ENCODE measurements at places on chromosomes 1 and 21.

GRCh38 chr21:41236352-41236973, 68.5 kb downstream of the BACE2 start:
- DNase-seq, result no peak

- DNase-seq, result no peak
These were observed 18.6 kb upstream of the PTPRC start for GRCh38 chr1:198620218-198620617.

DNA sequence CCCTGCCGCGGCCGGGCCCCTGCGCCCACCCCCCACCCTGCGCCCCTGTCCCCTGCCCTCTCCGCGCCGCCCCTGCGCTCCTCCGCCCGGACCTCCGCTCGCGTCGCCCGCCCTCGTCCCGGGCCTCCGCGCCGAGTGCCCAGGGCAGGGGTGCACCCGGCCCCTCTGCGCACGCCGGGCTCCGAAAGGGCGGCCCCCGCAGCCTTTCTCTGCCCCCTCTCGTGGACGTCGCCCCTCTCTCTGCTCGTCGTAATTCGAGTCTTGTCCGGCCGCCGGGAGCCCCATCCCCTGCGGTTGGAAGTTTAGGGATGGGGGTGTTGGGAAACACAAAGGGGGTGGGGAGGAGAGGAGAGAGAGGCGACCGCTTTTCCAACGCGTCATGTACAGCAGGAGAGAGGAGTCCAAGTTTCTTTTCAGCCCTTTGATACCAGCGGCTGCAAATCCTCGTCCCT, 407 bp downstream of the GALNT2 start:
- DNase-seq, result peak; percentile 22

DNA sequence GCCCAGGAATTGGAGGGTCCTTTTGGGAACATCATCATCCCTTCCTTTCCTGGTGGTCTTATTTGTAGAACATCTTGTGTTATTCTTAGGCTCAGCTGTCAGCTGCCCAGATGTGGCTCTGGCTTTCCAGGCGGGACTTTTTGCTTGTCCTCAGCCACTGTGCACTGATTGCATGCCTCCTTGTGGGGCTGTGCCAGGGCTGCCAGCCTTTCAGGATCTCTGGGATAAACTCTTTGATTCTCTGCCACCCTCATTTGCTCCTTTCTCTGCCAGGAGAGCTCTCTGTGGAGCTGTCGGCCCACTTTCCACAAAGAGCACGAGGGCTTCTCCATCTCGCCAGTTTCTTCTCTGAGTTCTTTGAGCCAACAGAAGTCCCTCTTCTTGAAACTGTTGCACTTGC, 63.1 kb downstream of the PTPRU start:
- DNase-seq, result no peak

DNA sequence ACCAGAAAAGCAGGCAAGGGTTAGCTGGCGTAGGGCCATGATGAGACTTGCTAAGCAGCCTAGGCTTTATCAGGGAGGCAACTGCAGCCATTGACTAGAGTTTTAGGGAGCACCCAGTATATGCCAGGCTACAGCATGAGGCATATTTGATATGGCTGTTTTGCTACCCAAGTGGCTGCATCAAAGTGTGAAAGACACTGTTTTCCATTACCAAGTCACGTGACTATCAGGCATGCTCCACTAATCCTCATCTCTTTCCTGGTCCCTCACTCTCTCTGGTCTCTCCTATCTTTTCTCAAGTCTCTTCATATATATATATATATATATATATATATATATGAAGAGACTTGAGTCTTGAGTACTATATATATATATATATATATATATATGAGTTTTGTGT, 206.7 kb upstream of the POU3F1 start:
- no peak for DNase-seq

- no peak for DNase-seq
These were observed 129.5 kb downstream of the TRABD2B start for GRCh38 chr1:47867438-47868347.

- DNase-seq, result no peak
These were observed 40.7 kb downstream of the AGO3 start for GRCh38 chr1:35971601-35972000.

- DNase-seq, result no peak
These were observed 2.4 kb upstream of the THEM5 start for GRCh38 chr1:151855933-151856332.

DNA sequence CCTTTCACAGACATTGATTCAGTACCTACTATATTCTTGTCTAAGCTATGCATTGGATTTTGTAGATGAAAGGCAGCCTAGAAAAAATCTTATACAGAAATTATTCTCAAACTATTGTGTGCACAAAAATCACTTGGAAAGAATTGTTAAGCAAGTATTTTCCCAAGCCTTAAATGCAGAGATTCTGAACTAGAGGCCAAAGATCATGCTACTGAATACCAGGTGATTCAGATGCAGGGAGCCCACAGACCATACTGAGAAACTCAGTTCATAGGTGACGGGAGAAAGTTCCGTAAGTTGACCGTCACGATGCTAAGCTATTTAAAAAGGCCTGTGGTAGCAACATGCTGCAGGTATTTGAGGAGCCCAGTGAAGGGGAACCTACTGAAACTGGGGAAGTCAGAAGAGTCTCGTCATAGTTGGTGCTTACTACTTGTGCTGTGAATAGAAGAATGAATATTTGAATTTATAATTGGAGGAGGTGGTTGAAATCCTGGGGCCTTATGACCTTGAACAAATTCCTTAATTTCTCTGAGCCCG, 150.8 kb downstream of the NFIA start:
- no peak for DNase-seq

GRCh38 chr1:156648951-156649350, 7.0 kb downstream of the BCAN start:
- DNase-seq, result no peak

- no peak for DNase-seq
These were observed 20.7 kb upstream of the SLC19A1 start for GRCh38 chr21:45562965-45563364.

DNA sequence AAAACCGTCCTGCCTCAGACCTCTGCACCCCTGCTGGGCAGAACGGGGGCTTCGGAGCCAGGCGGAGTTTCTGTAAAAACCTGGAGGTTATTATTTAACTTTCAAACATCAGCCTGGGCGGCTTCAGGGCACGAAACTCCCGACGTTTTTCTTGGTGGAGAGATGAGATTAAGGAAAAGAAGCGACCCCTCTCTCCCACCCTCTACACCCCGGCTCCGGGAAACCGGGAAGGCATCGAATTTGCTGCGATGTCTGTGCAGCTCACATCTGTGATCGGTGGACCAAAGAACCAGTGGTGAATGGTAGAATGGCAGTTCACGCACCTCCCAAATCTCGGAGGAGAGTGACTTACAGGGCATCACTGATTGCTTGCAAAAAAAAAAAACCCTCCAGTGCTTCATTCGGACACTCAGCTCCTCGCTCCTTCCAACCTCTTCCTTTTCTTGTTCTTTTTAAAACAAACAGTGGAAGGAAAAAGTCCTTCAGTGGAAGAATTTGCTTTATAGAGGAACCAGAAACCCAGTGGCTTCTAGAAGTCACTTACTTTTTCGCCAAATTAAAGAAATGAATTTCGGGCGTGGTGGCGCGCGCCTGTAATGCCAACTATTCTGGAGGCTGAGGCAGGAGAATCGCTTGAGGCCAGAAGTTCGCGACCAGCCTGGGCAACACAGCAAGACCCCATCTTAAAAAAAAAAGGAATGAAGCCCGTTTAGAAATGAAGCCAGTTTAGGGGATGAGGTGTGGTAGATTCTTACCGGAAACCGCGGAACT, 884 bp downstream of the PHACTR4 start:
- peak; percentile 59 for DNase-seq

DNA sequence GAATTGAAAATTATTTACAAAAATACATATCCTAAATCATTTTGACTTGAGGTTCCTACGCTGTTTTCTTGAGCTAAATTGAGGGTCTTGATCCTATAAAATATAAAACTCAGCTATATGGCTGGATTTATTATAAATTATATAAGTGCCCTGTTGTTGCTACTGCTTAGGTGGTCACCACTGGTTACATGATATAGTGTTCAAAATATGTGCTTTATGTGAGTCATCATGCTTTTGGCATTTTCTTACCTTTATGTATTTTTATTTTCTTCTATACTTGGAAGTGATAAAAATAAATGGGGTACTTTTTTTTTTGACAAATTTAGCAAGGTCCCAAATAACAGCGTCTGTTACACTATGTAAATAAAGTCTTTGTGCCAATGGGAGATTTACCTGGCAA, 31.1 kb upstream of the PTPRC start:
- DNase-seq, result no peak

GRCh38 chr1:40439247-40439646, 11.0 kb upstream of the ZFP69B start:
- DNase-seq, result no peak

DNA sequence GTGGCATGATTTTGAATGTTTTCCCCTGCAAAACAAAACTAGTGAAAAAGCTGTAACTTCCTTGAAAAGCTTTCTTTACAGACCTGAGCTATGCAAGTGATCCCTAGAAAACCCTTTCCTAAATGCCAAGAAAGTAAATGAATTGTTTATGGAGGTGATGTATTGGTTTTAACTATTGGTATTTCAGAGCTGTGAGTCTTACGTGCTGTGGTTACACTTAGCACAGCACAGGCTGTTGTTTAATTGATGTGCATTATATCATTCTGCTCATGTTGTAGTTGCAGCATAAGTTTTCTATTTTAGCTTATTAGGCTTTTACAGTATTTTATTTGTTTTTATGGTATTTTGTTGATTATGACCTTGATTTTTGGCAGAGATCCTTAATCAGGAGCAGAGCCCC, 74.1 kb upstream of the DYNLT5 start:
- no peak for DNase-seq

- DNase-seq, result no peak
These were observed 970.7 kb downstream of the KCNT2 start for GRCh38 chr1:195637539-195637938.

- no peak for DNase-seq
These were observed 126.6 kb downstream of the KCNT2 start for GRCh38 chr1:196481616-196482015.

DNA sequence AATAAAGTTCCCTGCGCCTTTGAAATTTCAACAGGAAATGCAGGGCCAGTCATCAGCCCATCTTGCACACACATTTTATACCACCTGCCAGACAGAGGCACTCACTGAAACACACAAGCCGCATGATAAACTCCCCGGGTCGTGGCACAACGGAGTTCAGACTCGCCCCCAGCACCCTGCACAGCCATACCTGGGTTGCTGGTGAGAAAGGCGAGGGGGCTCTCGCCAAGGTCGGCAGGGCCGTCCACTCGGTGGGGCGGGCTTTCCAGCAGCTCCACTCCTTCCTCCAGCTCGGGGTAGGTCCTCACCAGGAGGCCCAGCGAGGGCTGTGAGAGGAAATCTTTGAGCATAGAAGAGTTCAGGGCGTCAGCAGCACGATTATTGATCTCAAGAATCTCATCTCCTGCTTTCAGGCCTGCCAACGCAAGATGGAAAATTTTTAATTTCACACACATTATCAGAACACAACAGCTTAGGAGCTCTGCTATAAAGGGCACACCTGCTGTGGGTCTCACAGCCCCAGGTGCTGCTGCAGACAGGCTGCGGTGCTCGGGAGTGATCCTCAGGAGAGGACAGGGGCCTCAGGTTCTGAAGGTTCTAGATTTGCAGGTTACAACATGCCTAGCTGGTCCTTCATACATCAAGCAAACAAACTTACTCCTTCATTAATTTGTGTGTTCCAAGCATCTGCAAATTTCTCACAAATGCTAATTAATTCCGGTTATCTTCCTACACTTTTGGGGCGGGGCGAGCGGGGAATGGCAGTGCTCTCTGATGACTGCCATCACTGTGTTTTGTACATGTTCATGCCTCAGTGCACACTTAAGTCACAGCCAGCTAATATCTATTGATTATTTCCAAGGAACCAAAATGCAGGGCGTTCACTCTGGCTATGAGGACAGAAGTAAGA, 144.2 kb upstream of the KRTAP19-8 start:
- peak; percentile 75 for DNase-seq

- peak; percentile 69 for DNase-seq
These were observed 612 bp downstream of the PSMA5 start for GRCh38 chr1:109425391-109426280.

- DNase-seq, result no peak
These were observed 91.1 kb downstream of the EPHB2 start for GRCh38 chr1:22801761-22802160.

DNA sequence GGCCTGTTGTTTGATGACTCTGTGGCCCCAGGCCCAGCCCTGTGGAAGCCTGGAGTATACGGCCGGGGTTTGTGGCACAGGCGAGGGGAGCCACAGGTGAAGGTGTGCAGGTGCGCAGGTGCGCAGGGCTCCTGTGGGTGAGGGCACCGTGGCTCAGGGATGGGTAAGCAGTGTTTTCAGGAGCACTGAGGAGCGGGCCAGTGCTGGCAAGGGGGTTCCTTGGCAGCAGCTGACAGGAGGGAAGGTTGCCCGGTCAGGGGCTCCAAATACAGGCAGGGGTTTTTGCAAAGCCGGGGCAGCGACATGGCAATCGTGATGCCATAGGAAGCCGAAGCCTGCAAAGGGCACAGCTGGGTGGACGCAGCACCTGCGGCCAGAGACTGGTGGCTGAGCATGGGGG, 20.7 kb downstream of the AGPAT3 start:
- DNase-seq, result no peak

GRCh38 chr1:36847761-36848160, 186.6 kb downstream of the GRIK3 start:
- no peak for DNase-seq

DNA sequence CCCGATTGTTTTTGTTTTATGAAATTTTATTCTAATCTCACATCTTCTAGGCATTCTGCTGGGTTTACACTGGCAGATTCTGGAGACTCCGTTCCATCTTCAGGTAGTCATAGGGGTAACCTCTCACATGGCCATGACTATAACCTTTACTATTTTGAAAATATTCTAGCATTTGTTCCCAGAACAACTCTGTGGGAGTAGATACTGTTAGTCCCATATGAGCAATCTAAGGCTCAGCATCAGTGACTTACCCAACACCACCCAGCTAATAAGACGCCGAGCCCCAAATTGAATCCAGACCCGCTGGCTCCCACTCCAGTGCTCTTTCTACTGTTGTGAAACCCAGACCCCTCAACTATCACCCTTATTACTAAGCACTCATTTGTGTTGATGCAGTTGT, 9.8 kb downstream of the ADAMTS4 start:
- DNase-seq, result no peak

DNA sequence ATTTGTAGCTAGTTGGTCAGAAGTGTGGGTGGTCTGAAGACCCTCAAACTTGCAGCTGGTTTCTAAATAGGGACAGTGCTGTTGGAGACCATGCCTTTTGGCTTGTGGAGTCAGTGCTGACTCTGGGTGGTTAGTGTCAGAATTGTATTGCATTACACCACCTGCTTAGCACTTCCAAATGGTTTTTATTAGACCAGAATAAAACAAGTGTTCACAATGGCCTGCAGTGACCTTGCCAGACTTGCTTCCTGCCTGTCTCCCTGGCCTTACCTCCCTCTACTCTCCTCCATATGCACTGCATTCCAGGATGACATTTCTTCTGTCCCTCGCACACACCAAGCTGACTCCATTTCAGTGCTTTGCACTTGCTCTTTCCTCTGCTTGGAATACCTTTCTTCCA, 72.7 kb upstream of the CNIH3 start:
- DNase-seq, result no peak

DNA sequence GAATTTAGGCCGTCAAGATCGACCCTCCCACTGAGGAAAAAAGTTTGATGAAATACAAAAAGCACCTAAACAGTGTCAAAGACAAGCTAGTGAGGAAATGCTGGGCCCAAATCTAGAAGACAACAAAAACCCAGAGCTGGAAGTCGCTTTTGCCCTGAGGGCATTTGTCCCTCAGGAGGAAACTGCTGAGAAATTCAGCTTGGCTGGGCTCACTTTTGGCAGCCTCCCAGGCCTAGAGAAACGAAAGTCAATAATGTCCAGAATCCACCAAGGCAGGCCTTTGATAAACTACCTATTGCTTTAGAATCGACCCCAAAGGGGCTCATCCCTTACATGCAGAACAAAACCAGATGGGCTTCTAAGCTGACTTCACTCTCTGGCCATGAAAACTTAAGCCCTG, 38.9 kb downstream of the SYT2 start:
- DNase-seq, result no peak

Measured in activated naive CD4-positive, alpha-beta T cell treated with anti-CD3 and anti-CD28 coated beads for 36 hours (primary cell).